Activated T-helper 1 cell treated with anti-CD3 and anti-CD28 coated beads, Interleukin-2, amount 50 U/mL, for 16 hours (primary cell): ENCODE measurements at places on chromosomes 4 and X.
A peak's percentile ranks its signal among the peaks of the same experiment; 100 is the strongest.

GRCh38 chr4:7808752-7809151 is 130.9 kb downstream of the AFAP1 start:
- DNase-seq, result no peak

DNA sequence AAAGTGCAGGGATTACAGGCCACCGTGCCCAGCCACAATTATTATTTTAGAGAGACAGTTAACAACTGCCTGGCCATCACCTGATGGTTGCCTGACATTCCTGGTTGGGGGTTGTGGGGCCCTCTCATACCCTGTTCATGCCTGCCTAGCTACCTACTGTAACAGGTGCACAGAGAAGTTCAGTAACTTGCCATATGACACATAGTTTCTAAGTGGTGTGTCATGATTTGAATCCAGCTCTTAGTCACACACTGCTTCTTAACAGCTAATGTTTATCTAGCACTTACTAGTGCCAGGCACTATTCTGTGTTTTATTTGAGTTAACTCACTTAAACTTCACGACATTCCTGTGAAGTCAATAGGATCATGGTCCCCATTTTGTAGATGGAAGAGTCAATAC is 122.7 kb upstream of the JADE1 start:
- DNase-seq, result no peak

GRCh38 chr4:18042754-18043153 is 21.2 kb upstream of the LCORL start:
- no peak for DNase-seq

- no peak for DNase-seq
Measured at GRCh38 chrX:114584983-114585842, 1.3 kb downstream of the HTR2C start.

DNA sequence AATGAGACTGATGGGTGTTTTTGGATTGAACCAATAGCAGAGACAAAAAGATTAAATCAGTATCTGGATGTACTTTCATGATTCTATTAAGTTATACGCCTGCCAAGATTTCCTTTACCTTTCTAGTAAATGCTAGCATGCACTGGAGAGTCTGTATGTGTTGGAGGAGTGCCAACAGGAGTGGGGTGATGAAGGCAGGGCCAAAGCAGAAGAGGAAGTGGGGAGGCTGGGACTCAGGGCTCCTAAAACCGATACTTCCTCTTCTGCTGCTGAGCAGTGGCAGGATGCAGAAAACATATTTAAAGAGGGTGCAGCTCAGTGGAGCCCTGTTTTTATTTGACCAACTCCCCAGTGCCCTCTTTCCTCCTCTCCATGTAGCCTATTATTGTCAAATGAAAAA is 5.6 kb downstream of the CYSLTR1 start:
- DNase-seq, result peak; percentile 6

DNA sequence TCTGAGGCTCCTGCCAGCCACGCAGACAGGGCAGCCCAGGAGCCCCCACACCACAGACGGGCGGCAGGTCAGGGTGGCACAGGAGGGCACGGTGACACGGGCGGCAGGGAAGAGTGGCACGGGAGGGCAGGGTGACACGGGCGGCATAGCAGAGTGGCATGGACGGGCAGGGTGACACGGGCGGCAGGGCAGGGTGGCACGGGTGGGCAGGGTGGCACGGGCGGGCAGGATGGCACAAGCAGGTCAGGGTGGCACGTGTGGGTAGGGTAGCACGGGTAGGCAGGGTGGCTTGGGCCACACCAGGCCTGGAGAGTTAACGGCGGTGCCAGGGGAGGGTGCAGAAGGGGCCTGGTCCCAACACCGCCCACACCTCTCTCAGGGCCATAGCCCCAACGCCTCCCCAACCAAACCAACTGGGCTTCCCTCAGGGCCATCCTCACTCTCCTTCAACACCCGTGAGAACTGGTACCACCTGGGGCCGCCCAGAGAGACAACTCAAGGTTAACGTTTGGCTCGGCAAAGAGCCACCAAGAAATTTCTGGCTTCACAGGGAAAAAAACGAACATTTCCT is 3.4 kb downstream of the CTBP1 start:
- DNase-seq, result no peak

GRCh38 chrX:35101901-35102300 is 159.3 kb downstream of the FAM47B start:
- DNase-seq, result no peak

DNA sequence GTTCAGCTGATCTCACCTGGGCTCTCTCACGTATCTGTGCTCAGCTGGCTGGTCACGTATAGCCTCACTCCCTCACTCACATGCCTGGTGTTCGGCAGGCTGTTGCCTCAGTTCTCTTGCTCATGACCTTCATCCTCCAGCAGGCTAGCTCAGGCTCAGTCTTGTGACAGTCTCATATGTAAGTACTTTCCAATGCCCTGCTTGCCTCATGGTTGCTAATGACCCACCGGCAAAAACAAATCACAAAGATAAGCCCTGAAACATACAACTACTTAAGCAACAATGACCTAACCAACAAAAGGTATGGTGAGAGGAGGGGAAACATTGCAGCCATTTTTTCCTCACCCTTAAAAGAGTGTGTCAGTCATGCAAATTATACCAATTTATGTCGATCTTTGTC is 25.0 kb downstream of the MEPE start:
- DNase-seq, result no peak
